8988T (cell line): ENCODE measurements at places on chromosomes 7 and 10.

DNA sequence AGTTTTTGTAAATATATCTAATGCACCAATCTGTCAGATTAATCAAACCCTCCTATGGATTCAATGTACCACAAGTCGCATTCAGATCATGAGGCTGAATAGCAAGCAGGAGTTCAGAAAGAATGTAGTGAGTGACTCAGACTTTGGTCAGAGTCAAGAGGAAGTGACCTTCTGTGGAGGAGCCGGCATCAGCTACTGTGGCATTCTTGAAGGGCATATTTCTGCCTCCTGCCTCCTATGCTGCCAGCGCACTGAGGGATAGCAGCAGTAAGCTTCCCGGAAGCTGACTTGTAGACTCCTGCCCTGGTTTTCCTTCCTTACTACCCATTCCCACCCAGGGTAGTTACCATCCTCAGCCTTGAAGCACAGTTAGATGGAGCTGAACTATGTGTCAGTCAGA, 867.5 kb downstream of the NRG3 start:
- no peak for DNase-seq

- no peak for DNase-seq
These were observed 121.7 kb upstream of the SVIL start for GRCh38 chr10:29756451-29756850.

DNA sequence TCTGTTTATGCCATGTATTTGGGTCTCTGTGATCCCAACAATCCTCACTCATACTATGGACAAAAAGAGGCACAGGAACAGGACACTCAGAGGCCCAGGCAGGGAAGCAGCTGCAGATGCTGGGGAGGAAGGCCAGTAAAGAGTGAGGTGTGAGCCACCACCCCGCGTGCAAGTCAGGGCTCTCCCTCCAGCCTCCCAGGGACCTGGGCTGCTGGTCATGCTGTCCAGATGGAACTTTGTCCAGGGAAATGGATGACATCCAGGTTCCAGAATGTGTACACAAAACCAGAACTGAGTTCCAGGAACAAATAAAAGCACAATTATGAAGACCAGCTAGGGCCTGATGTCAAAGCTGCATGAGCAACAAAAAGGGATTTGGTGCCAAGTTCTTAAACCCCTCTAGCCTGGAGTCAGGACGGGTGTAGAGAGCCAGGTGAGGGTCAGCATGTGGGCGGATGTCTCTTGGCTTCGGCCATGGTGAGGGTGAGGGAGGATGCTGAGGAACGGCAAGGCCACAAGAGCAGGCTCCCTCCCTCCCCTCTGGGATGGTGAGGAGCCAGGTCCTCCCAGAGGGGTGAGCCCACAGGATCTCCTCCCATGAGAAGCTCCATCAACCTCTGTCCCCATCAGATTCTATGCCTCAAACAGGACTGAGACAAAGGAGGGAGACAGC, 739.7 kb downstream of the PARD3 start:
- DNase-seq = no peak

DNA sequence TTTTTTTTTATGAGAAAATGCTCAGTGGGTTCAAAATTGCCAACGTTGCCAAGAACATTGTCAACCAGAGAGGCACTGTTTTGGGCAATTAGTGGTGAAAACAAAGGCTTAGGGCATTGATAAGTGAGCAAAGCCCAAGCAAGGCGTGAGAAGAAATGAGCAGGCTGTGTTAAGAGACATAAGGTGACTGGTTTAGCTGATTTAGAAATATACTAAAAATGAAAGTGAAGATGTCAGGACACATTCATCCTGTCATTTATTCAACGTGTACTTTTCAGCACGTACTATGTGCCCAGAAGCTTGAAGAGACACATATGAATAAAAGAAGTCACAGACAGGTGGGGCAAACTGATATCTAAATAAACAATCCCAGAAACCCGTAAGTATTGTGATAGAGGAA, 31.8 kb downstream of the AOAH start:
- no peak for DNase-seq

DNA sequence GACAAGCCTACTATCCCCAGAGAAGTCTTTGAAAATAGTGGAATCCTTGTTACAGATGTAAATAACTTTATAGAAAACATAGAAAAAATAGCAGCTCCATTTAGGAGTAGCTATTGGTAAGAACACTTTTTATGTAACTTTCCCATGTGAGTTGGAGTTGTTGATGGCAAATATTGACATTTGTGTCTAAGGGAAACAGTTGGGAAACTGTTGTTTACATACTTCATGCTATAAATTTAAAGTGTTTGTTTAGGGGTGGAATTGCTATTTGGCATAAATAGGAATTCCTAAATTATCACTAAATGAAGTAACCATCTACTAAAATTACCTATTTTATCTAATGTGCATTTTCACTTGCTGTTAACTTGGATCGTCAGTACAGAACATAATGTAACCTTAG, 50.7 kb downstream of the GDI2 start:
- no peak for DNase-seq

DNA sequence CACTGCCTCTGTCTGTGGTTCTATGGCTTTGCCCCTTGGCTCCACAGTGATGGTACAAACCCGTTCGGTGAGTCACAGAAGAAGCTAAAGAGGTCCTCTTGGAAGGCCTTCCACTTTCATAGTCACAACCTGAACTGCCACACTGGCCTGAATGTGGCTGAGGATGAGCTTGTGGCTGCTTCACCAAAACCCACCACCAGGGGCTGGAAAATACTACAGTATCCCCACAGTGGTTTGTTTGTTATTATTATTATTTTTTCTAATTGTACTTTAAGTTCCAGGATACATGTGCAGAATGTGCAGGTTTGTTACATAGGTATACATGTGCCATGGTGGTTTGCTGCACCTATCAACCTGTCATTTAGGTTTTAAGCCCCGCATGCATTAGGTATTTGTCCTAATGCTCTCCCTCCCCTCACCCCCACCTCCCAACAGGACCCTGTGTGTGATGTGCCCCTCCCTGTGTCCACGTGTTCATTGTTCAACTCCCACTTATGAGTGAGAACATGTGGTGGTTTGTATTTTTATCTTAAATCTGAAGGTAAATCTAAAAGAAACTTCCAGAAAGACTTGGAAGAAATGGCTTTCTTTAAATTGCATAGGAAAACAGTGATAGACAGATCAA, 160.8 kb upstream of the NPSR1 start:
- no peak for DNase-seq

- DNase-seq = no peak
These were observed 105.0 kb downstream of the TRIL start for GRCh38 chr7:28853150-28853549.

DNA sequence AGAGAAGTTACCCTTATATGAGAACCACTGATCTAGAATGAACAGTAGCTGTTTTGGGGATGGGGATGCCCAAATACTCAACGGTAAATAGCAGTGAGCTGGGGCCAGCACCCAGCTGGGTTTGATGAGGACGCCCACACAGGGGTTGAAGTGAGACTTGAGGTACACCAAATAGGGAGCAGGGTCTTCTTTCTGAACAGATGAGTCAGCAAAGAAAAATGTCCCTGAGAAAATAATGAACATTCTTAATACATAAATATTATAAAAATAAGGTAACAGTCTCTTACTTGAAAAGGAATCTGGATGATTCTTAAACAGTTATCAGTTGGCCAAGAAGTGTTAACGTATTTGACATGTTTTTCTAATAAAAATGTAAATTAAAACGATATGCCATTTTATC, 2.0 kb downstream of the PRSS37 start:
- DNase-seq = no peak

DNA sequence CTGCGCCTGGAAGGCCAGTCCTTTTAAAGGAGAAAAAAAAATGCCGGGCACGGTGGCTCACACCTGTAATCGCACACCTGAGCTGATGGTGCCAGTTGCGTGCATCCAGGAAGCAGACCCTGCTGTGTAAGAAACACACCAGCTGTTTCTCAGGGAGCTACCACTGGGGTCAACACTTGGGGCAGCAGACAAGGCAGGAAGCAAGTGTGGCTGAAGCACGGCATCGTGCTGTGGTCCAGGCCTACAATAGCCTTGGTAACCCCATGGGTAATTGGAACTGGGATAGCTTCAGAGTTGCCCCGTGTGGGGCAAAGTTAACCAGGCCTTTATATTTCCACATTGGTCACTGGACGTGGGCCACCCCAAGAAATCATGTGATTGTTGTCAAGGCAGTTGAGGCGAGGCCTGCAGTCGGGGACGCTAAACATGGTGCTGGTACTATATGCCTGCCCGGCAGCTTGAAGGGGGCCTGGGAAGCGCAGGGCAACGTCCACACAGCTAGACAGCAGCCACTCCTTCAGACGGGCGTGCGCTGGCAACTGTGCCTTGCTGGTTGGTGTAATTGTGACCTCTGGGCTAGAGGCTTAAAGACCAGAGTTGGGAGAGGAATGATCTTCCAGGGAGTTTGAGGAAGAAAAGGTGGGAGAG, 2.5 kb upstream of the TACR2 start:
- DNase-seq = no peak

GRCh38 chr7:30915005-30915601, 3.5 kb downstream of the AQP1 start:
- DNase-seq = no peak

DNA sequence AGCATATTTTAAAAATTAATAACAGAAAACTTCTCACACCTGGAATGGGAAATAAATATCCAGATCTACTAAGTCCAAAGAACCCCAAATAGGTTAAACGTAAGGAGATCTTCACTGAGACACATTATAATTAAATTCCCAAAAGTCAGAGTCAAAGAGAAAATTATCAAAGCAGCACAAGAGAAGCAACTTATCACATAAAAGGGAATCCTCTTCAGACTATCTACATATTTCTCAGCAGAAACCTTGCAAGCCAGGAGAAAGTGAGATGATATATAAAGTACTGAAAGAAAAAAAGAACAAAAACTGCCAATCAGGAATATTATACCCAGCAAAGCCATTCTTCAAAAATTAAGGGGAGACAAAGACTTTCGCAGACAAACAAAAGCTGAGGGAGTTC, 756.4 kb downstream of the SUGCT start:
- no peak for DNase-seq

DNA sequence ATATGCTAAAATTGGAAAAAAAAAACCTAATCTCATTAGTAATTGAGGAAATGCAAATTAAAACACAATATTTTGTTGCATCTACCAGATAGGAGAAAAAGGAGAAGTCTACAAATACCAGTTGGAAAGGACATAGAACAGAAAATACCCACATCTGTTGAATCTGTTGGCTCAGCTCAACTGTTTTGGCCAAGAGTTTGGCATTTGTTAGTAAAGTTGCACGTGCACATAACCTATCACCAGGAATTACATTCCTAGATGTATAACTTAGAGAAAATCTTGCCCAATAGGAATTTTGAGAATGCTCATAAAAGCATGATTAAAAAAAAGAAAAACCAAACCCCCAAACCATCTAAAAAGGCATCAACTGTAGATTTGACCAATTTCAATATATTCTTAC, 282.1 kb upstream of the BMPER start:
- DNase-seq = no peak

- no peak for DNase-seq
These were observed 25.3 kb downstream of the CCDC126 start for GRCh38 chr7:23622506-23622925.

- DNase-seq = no peak
These were observed 96.9 kb downstream of the EVX1 start for GRCh38 chr7:27339478-27339877.

- no peak for DNase-seq
These were observed 165.7 kb downstream of the OTUD1 start for GRCh38 chr10:23604613-23605012.

- DNase-seq = no peak
These were observed 23.9 kb downstream of the AQP1 start for GRCh38 chr7:30935569-30935877.

DNA sequence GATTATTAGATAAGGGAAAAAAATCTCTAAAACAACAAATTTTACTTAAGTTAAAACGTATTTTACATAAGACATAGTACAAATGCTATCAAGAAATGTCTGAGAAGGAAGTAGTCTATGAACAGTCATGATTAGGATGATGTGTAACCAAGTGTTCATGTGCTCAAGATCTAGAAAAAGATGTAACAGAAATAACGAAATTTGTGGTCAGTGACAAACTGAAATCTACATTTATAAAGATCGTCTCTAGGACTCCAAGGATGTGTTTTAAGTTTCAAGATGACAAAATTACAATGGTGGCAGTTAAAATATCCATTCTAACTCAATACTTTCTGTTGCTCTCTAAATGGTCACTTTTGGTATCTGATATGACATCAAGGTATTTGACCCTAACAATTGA, 17.2 kb downstream of the PPP3CB start:
- no peak for DNase-seq

DNA sequence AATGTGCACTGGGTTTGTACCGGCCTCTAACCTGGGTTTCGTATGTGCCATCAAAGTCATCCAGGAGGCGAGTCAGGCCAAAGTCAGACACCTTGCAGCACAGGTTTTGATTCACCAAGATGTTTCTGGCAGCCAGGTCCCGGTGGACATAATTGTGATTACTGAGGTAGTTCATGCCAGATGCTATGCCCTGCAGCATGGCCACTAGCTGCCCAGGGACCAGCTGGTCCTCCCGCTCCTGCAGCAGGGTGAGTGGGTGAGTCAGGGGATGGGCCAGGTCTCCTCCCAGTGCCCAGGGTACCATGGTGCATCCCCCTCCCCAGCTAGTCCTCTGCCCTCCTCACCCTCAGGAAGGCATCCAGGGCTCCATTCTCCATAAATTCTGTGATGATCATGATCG, 13.6 kb downstream of the ZYX start:
- DNase-seq = no peak

GRCh38 chr10:102635377-102635776, 8.9 kb upstream of the TRIM8 start:
- DNase-seq = no peak

GRCh38 chr7:80140388-80140787, 5.8 kb downstream of the GNAI1 start:
- no peak for DNase-seq

GRCh38 chr7:156944876-156945275, 4.6 kb upstream of the NOM1 start:
- no peak for DNase-seq

DNA sequence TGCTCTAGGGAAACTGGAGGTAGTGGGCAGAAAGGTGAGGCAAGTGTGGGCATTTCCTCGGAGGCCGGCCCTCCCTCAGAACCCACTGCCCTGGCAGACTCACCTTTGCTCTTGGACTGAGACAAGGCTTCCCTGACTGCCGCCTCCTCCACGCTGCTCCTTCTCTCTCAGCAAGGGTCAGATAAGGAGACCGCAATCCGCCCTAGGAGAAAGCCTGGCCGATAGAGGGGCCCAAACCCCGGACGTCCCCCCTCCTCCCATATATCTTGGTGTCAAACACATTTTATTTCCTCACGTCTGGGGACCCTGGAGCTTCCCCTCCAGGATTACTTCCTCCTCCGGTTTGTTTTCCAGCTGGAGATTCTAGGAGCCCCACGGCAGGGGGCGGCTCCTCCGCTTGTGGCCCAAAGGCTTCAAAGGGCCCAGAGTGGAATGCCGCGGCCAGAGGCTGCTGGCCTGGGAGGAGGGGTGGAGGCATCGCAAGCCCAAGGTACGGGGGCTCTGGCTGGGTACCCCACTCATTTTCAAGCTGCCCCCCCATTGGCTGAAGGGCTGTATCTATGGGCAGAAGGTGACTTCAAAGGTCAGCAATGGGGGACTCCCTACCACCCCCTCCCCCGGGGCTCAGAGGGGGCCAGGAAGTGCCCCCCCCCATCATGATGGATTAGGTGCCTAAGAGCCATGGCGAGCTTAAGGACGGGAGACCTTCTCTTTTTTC, 31.7 kb upstream of the LBX1 start:
- no peak for DNase-seq

GRCh38 chr7:119596651-119597050, 676.3 kb upstream of the KCND2 start:
- DNase-seq = no peak
